ENCODE measurements at places on chromosomes 4 and X.

DNA sequence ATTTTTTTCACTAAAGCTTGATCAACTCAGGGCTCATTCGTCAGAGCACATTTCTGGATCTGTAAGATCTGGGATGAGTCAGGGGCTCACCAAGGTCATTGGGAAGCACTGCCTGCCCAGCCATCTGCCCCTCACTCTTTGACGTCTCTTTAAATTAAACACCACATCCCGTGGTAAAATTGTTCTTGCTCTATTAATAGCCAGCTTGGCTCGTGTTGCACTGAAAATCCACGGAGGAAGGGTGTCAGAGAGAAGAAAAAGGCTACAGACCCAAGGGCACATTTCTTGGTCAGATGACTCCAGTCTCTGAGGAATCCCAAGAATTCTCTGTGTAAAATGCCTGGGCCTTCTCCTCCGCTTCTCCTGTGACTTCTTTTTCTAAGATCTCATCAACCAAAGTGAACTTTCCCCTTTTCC, 45.7 kb upstream of the GATB start:
- peak; percentile 47 for DNase-seq

GRCh38 chr4:38085751-38086150, 125.6 kb downstream of the PTTG2 start:
- no peak for DNase-seq

DNA sequence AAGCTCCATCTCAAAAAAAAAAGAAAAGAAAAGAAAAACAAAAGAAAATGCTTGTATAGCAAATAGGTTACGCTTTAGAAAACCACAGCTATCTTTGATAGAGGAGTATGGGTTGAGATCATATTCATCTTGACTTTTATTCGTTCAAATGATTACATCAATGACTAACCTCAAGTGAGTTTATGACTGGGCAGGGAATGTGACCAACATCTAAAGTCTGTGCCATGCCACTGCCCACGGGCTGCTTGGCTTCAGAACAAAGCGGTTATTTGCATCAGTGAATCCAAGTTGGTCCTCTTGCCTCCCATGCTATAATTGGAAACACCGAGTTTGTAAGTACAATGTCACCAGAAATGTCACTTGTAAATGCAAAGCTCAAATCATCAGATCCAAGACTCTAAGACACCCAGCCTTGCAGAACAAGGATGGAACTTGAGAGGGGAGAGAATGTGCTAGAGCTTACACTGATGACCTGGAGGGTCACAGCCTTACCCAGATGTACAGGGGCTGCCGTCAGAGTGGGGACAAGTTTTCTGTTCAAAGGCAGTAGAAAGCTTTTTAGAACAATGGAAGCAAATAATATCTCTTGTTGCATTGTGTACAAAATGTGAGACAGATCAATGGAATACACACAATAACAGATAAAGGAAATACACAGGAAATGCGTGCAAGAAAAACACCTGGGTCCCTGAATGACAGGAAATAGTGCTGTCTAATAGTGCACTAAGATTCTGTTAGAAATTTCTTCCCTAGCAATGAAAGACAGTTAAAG, 8.4 kb upstream of the OPN1LW start:
- no peak for DNase-seq

DNA sequence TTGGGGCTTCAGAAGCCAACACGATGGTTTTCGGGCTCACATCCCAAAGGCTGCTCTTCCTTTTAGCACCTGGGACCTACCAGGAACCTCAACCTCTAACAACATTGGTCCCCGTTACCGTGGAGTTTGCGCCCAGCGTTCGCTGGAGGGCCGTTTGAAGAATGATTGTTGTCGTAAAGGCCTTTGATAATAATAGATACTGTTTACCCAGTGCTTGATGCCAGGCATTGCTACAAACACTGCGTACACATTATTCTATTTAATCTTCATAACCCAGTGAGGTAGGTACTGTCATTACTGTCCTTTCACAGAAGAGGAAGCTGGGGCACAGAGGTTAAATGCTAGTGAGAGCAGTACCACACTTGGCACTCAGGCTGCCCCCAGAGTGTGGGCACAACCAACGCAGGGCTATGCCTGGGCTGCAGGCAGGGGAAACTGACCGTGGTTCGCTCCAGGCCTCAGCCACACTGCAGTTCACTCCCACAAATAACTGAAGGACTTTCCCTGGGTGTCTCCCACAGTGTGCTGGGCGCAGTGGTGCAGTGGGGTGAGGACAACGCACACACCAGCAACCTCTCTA, 1.0 kb upstream of the ACSL1 start:
- DNase-seq, result no peak

GRCh38 chr4:10078481-10079233, 37.9 kb downstream of the WDR1 start:
- no peak for DNase-seq

DNA sequence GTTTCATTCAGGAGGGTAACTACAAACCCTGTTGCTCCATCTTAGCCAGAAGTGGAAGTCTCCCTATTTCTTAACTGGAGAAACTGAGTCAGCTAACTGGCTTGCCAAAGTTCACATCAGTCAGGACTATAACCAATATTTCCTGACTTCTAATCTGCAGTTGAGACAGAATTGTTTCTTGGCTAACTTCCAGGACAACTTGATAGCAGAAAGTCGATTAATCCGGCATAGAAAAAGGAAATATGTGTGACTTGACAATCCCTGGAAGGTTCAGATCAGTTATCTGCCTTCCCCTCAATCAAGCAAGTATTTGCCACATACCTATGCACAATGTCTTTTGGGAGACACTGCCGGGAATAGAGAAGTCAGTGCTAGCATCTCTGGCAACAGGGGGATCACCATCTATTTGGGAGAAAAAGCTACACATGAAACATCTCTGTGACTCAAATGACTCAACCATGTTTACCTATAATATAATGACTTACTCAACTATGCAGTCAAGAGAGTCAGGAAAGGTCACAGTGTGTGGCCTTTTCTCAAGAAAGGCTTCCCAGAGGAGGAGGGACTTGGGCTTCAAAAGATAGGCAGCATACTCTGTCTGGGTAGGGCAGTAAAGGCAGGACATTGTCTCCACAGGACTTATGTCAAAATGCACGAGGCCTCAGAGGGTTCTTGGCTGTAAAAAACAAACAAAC, 12.4 kb upstream of the LONRF3 start:
- no peak for DNase-seq

DNA sequence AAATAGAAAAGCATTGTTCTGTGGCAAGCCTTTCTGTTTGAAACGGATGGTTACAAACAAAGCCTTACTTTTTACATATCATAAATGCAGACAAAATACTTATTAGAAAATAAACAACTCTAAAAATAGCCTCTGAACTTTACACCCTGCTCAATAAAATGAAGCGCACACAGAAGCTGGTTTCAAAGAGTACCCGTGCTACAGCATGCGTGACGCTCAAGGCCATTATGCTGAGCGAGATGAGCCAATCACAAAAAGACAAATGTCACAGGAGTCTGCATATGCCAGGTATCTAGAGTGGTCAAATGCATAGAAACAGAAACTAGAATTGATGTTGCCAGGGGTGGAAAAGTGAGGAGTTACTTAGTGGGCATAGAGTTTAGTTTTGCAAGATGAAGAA, 326.5 kb upstream of the GATB start:
- no peak for DNase-seq

DNA sequence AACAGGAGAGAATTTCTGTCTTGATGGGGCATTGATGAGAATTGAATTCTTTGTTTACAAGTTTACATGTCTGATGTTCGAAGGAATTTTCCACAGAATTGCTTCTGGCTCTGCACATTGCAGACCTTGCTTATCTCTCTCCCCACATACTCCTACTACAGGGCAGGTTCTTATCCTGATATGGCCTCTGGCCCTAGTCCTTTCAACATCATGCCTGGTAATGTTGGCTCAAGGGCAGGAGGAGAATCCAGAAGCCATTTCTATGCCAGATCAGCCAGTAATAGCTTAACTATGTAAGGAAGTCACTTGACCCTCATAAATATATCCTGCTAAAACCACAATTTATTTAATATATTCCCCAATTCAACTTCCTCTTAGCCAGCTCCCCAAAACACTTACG, 24.3 kb upstream of the TSPAN5 start:
- no peak for DNase-seq

- no peak for DNase-seq
Observed at GRCh38 chr4:31548021-31548420, 827.9 kb downstream of the PCDH7 start.

- no peak for DNase-seq
Observed at GRCh38 chr4:105145903-105146275, 787 bp upstream of the TET2 start.

DNA sequence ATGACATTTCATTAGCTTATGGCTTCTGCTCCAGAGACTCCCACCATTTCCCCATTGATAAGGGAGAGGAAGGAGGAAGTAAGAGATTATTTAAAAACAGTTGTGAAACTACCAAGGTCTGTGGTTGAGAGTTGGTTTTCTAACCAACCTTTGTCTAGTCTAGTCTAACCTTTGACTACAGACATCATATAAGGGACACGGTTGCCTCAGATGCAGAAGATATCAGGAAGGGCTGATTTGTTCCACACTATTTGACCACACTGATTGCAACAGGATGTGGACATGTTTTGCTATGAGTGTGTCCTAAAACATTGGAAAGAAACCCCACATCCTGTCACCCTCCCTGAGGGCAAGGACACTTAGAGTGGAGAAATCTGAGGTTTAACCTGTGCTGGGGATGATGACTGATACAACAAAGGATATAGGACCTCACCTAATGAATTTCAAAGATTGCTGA, 53.0 kb downstream of the COQ2 start:
- no peak for DNase-seq

DNA sequence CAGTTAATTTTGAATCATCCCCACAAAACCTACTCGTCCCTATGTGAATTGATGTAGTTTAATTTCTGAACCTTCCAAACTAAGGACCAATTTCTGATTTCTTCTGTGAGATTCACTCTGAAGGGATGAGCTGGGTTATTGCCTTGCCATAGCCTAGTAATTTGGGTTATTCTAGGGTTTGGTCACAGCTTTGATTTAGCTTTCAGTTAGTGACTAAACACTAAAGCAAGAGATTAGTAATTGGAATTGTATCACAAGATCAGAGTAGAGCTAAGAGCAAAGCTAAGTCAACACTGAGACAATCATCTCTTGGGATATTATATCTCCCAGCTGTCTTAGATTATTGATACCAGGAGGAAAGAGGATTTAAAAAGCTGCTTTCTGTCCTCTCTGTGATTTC, 588.0 kb downstream of the CCSER1 start:
- DNase-seq, result no peak

DNA sequence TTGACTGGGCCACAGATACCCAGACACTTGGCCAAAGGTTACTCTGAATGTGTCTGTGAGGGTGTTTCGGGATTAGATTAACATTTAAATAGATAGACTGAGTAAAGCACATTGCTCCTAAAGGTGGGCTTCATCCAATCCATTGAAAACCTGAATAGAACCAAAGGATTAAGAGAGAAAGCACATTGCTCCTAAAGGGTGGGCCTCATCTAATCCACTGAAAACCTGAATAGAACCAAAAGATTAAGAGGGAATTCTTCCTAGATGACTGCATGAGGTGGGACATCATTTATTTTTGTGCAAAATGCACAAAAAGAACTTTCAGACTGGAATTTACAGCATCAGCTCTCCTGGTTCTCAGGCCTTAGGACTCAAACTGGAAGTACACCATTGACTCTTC, 351.2 kb upstream of the PCDH10 start:
- DNase-seq, result no peak

- DNase-seq, result peak; percentile 92
Observed at GRCh38 chr4:67700738-67701516, at the start of gene UBA6. Gene UBA6, minus strand, starts transcription at chr4:67701155. Its CDS starts 36 bp downstream, at chr4:67701119.

- DNase-seq, result no peak
Observed at GRCh38 chrX:2342281-2342688, 158.5 kb downstream of the DHRSX start.

GRCh38 chr4:88144866-88145300, 13.6 kb downstream of the ABCG2 start:
- no peak for DNase-seq

All from AG04450 (cell line).